ENCODE measurements at places on chromosomes 11 and 22.

GRCh38 chr11:7442588-7443215 lies 42.6 kb upstream of the OLFML1 start:
- peak; percentile 59 for DNase-seq

DNA sequence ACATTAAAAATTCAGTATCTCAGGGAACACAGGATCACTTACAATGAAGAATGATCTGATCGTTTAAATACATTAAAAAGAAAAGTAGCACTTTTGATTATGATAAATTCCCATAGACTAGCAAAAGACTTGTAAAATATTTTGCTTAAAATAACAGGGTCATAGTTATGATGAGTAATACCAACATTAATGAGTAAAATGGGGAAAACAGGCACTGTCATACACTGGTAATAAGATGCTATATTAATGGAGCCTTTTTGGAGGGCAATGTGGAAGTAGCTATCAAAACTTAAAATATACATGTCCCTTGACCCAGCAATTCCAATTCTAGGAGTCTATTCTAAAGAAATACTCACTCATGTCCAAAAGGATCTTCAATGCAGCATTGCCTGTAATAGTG lies 61.8 kb upstream of the CLNS1A start:
- DNase-seq: no peak

- DNase-seq: no peak
These were observed 31.3 kb upstream of the TEAD1 start for GRCh38 chr11:12642806-12643428.

- DNase-seq: no peak
These were observed 326.5 kb downstream of the BUD13 start for GRCh38 chr11:116446048-116446941.

GRCh38 chr11:10155793-10156490 lies 138.1 kb downstream of the SBF2 start:
- no peak for DNase-seq

- DNase-seq: no peak
These were observed 13.0 kb upstream of the SLC39A13 start for GRCh38 chr11:47395223-47396048.

- DNase-seq: no peak
These were observed 346 bp downstream of the PPFIBP2 start for GRCh38 chr11:7514099-7514591.

DNA sequence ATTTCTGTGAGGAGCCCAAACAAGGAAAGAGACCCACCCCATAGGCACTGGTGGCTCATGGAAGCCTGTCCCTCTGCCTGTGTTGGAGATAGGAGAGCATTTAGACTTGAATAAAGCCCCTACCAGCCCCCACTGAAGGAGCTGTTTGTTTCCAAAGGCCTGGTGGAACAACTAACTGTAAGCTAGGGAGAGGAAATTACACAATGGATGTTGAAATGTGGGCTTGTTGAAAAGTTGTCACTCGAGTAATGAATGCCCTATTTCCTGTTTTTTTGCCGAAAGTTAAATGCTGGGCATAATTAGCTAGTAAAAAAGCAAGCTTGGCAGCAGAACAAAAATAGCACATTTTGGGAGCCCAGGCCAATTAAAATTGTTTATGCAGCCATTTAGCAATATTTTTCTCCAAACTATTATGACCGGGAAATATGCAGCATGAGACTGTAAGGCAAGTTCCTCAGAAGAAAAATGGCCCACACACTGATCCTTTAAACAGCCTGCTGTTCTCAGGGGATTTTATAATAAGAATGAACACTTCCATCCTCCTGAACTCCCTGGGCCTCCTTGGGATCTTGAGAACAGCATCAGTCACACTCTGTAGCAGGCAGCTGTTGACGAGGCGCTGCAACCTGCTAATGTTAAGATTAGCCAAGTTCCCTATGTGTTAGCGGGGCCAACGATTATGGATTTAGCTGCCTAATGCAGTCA lies 38.6 kb upstream of the LMO2 start:
- DNase-seq: no peak

DNA sequence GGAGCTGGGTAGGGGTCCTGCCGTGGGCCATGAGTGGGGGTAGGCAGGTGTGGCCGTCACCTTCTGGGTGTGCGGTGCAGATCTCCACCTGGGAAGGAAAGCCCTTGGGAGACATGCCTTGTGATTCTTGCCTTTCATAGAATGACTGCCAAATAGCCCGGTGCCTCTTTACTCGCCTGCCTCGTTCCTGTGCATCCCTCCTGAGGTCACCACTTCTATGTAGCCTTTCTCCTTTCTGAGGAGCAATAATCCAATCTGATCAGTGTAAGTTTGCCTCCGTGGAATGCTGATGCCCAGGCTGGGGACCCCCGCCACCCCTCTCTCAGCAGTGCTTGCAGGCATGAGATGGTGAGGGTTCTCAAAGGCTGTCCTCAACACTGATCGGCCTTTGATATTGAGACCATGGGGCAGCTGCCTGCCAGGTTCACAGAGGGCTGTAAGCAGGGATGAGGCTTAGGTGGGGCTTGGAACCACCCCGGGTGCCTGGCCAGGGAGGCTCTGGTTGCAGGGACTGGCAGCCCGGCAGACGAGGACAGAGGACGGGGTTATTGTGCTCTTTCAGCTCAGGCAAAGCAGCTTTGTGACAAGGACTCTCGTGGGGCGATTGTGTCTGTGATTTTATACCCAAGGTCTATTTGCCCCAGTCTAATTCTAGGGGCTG lies 86.1 kb upstream of the WNT7B start:
- no peak for DNase-seq

DNA sequence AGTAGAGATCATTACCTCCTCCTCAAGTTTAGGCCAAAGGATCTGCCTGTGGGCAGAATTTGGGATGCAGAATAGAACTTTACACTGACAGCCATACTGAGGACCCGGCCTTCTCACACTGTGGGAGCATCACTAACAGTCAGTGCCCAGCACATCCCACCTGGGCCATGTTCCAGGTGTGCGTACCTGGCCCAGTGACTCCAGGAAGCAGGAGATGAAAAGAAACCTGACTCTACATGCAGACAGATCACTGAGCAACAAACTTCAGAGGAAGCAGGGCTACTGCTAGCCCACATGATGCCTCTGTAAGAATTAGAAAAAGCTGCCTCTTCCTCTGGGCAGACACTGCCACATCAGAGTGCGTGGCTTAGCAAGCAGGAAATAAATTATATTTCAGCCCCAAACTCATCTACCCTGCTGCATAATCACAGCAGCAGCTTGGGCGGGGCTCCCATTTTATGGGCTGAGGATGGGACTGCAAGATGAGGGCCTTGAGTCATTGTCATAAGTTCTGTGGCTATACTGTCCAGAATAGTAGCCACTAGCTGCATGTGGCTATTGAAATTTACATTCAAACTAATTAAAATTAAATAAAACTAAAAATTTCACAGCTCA lies 6.0 kb upstream of the LMO2 start:
- no peak for DNase-seq

DNA sequence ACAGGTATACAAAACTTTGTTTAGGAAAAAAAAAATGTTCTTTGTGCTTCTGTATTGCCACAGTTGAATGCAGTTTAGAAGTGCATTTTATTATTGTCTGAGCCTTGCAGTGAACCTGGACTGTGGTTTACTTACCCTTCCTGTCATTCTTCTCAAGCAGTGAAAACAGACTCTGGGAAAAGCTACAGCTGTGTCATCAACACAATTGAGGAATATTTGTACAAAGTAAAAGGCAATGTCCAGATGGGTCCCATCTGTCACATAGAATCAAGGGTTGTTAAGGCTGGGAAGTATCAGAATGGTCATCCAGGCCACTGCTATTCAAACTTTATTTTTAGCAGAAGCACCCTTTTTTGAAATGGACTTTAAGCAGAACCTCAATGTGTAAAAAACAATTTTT lies 73.3 kb downstream of the TRIM44 start:
- no peak for DNase-seq

DNA sequence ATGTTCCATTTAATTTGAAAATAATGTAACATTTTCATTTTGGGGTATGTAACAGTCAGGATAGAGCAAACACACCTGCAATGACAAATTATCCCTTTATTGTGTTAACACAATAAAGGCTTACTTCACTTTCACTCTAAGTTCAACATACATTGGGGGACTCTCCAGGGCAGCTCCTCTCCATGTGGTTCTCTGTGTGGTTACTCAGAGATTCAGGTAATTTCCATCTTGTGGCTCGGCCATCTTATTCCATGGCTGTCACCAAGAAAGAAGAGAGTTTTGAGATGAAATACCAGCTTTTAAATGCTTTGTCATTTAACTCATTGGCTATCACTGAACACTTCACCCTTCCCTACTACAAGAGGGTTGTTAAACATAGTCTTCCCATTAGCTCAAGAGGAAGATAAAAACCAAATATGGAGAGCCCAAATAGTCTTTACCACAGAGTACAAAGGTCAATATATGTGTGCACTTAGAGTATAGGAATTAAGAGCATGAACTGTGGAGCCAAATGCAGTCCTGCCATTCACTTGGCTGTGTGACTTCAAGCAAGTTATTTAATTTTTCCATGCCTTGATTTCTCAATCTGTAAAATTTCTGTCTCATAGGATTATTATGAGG lies 10.6 kb upstream of the TPH1 start:
- DNase-seq: no peak

DNA sequence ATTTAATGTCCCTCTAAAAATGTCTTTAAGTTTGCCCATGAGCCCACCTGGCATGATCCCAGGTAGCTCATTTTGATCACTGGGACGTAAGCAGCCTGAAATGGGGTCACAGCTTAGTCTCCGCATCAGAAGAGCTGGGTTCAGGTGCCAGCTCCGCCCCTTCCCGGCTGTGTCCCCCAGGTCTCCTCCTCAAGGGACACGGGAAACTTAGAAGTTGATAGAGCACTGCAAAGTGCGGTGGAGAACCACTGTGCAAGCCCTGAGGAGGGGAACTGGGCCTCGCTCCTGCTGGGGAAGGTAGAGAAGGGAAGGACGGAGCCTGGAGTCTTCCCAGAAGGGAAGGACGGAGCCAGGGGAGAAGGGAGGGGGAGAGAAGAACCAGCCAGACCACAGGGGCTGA lies 7.7 kb downstream of the TOM1 start:
- no peak for DNase-seq

DNA sequence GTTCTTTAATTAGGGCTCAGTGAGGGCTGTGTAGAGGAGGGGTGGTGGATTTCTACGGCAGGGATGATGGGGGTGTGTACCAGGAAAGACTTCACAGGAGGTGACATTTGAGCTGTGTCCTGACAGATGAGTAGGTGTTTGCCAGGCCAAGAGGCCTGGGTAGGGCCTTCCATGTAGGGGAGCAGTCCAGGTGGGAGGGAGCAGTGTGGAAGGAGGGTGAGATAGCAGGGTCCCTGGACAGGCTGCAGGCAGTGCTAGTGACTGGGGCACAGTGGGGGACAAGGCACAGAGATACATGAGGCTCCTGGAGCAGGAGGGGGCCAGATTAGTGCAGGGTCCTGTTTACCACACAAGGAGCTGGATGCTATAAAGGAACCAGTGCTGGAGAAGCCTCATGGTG lies 147.9 kb upstream of the CADM1 start:
- no peak for DNase-seq

GRCh38 chr11:57417056-57417455 lies 9.9 kb downstream of the SLC43A3 start:
- no peak for DNase-seq

DNA sequence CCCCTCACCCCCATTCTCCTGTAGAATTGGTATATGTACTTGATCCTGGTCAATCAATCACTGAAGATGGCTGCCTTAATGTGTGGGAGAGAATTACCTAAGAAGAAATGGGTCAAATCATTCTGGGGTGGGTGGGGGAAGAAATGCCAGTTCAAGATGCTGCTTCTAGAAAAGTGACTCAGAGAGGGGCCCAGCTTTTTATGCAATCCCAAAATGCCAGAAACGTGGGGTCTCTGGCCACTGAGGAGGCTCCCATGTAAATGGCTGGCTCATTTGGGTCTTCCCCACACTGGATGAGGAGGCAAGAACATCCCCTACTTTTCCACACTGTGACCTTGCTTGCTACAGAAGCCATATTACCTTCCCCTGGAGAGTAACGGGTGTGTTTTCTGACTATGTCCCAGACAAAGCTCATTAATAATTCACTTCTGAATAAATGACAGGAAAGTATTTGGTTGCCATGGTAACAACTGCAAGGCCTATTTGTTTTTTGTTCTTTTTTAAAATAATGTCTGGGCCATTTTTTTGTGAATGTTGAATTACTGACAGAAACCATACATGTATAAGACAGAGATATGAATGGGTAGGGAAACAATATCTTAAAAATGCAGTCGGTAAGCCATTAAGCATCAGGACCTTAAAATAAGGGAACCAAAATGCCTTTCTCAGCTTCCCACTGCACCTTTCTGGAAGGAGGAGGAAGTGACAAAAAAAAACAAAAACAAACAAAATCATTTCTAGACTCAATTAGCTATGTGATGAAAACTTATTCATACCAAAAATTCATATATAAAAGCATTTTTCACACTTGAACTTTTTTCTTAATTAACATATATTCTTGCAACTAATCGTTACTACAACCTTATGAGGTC lies 32.0 kb downstream of the SLC1A2 start:
- no peak for DNase-seq

DNA sequence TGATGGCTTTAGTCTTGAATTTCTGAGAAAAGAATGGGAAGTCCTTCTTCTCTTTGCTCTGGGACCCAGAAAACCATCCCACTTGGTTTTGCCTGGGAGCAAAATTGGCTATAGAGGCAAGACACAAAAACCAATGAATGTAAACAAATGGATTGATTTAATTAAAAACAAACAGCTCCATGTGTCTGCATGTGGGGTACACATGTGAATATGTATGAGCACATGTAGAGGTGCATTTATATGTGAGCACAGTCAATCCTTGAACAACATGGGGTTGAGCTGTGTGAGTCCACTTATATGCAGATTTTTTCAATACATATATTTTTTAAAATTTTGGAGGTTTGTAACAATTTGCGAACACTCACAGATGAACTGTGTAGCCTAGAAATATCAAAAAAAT lies 87.2 kb downstream of the CCDC81 start:
- no peak for DNase-seq

GRCh38 chr11:763549-764321 lies 13.6 kb downstream of the GATD1 start:
- no peak for DNase-seq

All from GM19239 (cell line).